ENCODE measurements at places on chromosomes 3 and 15.

GRCh38 chr3:14434498-14435151 lies 32.2 kb downstream of the SLC6A6 start:
- H3K4me1 ChIP-seq, result peaks cover 36% of the 10 kb centered on the region
- no peak overlapping the region for H3K27ac ChIP-seq
- H3K36me3 ChIP-seq, result no peaks in the 10 kb centered on the region
- H3K27me3 ChIP-seq, result no peaks in the 10 kb centered on the region
- no peak overlapping the region for H3K4me3 ChIP-seq
- DNase-seq, result no peak

DNA sequence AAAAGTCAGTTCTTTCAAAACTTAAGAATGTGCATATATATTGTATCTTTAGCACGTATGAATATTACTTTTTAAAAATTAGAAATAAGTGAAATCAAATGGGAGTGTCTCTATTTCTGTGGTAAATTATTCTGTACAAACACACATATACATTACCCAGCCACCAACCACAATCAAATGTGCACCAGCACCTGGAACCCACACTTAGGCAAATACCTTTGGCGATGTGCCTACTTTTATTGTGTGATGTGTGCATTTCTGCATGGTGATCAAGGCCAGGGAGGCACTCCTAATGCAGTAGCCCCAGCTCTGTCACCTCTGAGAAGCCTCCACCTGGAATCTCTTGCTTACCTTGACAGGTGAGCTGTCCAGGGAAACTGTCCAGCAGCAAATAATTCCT lies 76.9 kb downstream of the PIK3R4 start:
- H3K4me1 ChIP-seq, result no peaks in the 10 kb centered on the region
- H3K27ac ChIP-seq, result no peak overlapping the region
- H3K27me3 ChIP-seq, result no peaks in the 10 kb centered on the region
- H3K4me3 ChIP-seq, result no peak overlapping the region
- DNase-seq, result no peak

DNA sequence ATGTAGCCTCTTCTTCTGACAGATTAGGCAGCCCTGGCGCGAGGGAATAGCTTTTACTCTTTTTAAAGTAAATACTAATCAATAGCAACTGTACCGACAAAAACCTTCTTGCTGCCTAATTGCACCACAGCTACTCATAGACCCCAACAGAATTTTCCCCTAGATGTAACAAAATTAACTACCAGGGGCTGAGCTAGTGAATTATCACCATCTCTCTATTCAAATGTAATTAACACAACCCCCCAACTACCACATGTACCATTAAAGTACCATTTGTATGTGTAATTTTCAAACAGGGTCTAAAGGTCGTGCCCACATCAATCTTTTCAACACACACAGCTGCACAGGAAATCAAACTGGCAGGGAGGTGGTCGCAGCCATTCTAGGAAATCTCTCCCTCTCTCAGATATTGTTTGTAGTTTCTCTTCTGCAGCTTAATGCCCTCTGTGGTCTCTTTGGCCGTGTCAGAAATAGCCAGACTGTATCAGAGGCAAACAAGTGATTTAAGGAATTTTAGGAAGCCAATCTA lies 322.9 kb downstream of the RORA start:
- H3K27ac ChIP-seq, result no peak overlapping the region
- no peak for DNase-seq
- H3K36me3 ChIP-seq, result no peaks in the 10 kb centered on the region

GRCh38 chr3:193008654-193009053 lies 91.0 kb upstream of the MB21D2 start:
- H3K27me3 ChIP-seq, result no peaks in the 10 kb centered on the region
- DNase-seq, result no peak
- no peak overlapping the region for H3K27ac ChIP-seq
- no peaks in the 10 kb centered on the region for H3K4me1 ChIP-seq

DNA sequence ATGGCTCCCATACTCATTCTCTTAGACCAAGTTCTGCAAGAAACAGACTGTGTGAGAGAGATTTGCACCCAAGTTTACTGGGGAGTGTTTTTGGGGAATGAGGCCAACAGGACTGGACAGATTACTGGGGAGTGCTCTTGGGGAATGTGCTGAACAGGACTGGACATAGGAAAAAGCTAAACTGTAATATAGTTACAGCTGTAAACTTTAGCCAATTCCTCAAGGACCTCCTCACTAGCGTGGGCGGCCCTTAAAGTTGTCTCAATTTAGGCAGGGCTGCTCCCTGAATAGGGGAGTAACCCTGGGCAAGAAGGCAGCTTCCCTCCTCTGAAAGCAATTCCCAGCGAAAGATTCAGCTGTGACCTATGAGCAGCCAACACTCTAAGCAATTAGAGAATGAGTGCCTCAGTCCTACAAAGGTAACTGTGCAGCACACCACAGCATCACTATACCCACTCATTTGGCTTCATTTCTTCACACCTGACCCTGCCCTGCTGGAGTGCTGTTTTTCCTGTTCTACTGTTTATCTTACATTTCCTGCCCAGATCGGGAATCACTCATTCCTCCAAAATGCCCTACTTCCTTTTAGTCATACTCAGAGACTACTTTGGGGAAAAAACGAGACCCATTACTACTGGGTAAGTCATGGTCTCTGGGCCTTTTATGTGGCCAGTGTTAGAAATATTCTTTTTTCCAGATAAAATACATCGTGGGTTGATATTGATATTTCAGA lies 41.3 kb upstream of the TRIM42 start:
- no peaks in the 10 kb centered on the region for H3K4me1 ChIP-seq
- no peaks in the 10 kb centered on the region for H3K36me3 ChIP-seq
- H3K27me3 ChIP-seq, result no peaks in the 10 kb centered on the region
- H3K4me3 ChIP-seq, result no peak overlapping the region

DNA sequence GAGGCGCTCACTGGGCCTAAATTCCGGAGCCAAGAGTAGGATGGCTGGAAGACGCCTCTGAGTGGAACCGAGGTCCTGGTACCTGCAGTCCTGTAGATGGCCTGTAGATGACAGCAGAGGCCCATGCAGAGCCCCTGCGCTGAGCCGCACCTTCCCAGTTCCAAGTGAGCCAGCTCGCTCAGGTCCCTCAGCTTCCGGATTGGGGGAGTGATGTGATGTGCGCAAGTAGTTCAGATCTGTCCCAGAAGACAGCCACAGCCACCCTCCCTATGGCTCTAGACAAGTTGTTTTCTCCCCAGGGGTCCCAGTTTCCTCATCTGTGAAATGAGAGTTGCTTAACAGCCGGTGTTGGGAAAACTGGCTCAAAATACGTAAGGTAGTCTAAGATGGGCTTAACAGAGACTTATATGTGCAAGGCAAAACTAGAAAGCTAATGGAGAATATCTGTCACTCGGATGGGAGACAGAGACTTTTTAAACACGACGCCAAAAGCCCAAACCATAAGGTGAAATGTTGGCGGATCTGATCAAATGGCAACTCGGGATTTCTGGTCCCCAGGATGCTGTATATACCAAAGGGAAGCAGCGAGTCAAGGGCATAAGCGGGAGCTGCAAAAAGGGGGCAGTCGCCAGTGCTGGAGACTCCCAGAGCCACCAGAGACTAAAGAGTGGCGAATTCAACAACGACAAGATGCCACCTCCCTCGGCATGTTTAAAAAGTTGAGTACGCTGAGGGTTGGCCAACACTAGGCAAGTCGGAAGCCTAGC lies 765 bp upstream of the MAPKAPK3 start:
- no peaks in the 10 kb centered on the region for H3K36me3 ChIP-seq
- H3K27me3 ChIP-seq, result no peaks in the 10 kb centered on the region
- peak; percentile 85 for DNase-seq
- H3K27ac ChIP-seq, result peak overlapping the region; percentile 49

DNA sequence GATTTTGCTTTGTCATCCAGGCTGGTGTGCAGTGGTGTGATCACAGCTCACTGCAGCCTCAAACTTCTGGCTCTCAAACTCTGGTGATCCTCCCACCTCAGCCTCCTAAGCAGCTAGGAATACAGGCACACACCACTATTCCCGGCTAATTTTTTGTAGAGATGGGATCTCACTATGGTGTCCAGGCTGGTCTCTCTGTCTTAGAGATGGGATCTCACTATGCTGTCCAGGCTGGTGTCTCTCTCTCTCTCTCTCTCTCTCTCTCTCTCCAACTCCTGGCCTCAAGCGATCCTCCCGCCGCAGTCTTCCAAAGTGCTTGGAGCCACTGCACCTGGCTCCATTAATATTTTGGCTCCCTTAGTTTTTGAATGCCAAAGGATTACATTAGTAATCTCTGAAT lies 17.7 kb downstream of the USF3 start:
- H3K27me3 ChIP-seq, result no peaks in the 10 kb centered on the region
- no peak overlapping the region for H3K27ac ChIP-seq
- H3K4me1 ChIP-seq, result no peaks in the 10 kb centered on the region
- H3K36me3 ChIP-seq, result peaks cover 32% of the 10 kb centered on the region
- DNase-seq, result no peak
- no peak overlapping the region for H3K4me3 ChIP-seq

DNA sequence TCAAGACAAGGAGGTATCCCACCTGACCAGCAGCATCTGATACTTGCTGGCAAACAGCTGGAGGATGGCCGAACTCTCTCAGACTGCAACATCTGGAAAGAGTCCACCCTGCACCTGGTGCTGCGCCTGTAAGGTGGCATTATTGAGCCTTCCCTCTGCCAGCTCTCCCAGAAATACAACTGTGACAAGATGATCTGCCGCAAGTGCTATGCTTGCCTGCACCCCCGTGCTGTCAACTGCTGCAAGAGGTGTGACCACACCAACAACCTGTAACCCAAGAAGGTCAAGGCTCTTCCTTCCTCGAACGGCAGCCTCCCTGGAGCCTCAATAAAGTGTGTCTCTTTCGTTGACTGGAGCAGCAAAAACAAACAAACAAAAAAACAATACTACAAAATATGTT lies 2.2 kb upstream of the SLC4A7 start:
- H3K27ac ChIP-seq, result no peak overlapping the region
- no peaks in the 10 kb centered on the region for H3K4me1 ChIP-seq
- H3K27me3 ChIP-seq, result no peaks in the 10 kb centered on the region
- peaks cover 5% of the 10 kb centered on the region for H3K36me3 ChIP-seq

- DNase-seq, result no peak
- H3K36me3 ChIP-seq, result no peaks in the 10 kb centered on the region
- peaks cover 99% of the 10 kb centered on the region for H3K27me3 ChIP-seq
- no peak overlapping the region for H3K27ac ChIP-seq
These were observed 900 bp upstream of the EOMES start for GRCh38 chr3:27723001-27723445.

GRCh38 chr3:59839810-59840515 lies 790.1 kb upstream of the CFAP20DC start:
- H3K27ac ChIP-seq, result no peak overlapping the region
- no peak for DNase-seq
- no peaks in the 10 kb centered on the region for H3K4me1 ChIP-seq
- H3K4me3 ChIP-seq, result no peak overlapping the region
- H3K36me3 ChIP-seq, result no peaks in the 10 kb centered on the region

- H3K27ac ChIP-seq, result no peak overlapping the region
- H3K4me1 ChIP-seq, result peaks cover 21% of the 10 kb centered on the region
These were observed 49.5 kb upstream of the SLC9A9 start for GRCh38 chr3:143897576-143898295.

GRCh38 chr3:125511420-125512118 lies 8.4 kb downstream of the SNX4 start:
- no peaks in the 10 kb centered on the region for H3K27me3 ChIP-seq
- H3K36me3 ChIP-seq, result peaks cover 78% of the 10 kb centered on the region
- H3K27ac ChIP-seq, result no peak overlapping the region
- H3K4me3 ChIP-seq, result no peak overlapping the region

GRCh38 chr3:16550676-16551341 lies 37.3 kb upstream of the RFTN1 start:
- H3K36me3 ChIP-seq, result no peaks in the 10 kb centered on the region
- no peak overlapping the region for H3K27ac ChIP-seq
- peaks cover 5% of the 10 kb centered on the region for H3K4me1 ChIP-seq
- peak; percentile 76 for DNase-seq
- no peak overlapping the region for H3K4me3 ChIP-seq

- no peaks in the 10 kb centered on the region for H3K36me3 ChIP-seq
- no peaks in the 10 kb centered on the region for H3K27me3 ChIP-seq
- no peak overlapping the region for H3K27ac ChIP-seq
- no peak for DNase-seq
- H3K4me3 ChIP-seq, result no peak overlapping the region
These were observed 22.5 kb downstream of the MYZAP start for GRCh38 chr15:57614241-57614640.

DNA sequence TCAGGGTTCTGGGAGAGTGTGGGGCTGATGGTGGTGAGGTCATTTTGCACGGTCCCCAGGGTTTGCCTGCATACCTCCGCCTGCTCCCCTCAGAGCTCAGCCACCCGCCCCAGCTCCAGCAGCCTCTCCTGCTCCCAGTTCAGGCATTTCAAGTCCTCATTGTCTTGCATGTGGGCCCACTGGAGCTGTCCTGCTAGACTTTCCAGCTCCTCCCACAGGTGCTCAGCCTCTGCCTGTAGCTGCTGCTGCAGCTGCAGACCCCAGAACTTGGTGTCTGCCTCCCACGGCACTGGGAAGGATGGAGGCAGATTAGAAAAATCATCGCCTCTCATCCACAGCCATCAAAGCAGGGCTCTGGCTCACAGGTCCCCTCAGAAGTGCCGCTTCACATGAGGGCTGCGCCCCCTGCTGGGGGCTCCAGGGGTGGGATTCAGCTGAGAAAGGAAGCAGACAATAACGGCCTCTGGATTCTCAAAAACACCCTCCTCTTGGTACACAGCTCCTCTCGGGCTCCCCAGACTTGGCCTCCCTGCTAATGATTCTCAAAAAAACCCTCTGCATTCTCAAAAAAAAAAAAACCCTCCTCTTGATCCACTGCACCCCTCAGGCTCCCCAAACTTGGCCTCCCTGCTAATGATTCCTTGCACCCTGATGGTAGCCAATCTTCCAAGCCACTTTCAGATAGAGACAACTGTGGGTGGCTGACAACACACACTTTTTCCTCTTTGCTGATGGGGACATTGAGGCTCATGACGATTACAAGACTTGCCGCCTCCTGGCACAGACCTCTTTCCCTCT lies 89.3 kb upstream of the C2CD4B start:
- no peak overlapping the region for H3K27ac ChIP-seq
- no peaks in the 10 kb centered on the region for H3K4me1 ChIP-seq
- no peaks in the 10 kb centered on the region for H3K27me3 ChIP-seq
- no peaks in the 10 kb centered on the region for H3K36me3 ChIP-seq
- DNase-seq, result peak; percentile 55

- no peaks in the 10 kb centered on the region for H3K27me3 ChIP-seq
- peaks cover 12% of the 10 kb centered on the region for H3K4me1 ChIP-seq
- DNase-seq, result no peak
- H3K36me3 ChIP-seq, result no peaks in the 10 kb centered on the region
- H3K27ac ChIP-seq, result no peak overlapping the region
These were observed 346.6 kb downstream of the MFSD1 start for GRCh38 chr3:159148466-159148865.

- no peaks in the 10 kb centered on the region for H3K27me3 ChIP-seq
- H3K4me1 ChIP-seq, result peaks cover 2% of the 10 kb centered on the region
- H3K27ac ChIP-seq, result no peak overlapping the region
- no peak overlapping the region for H3K4me3 ChIP-seq
These were observed 117.6 kb upstream of the SKOR1 start for GRCh38 chr15:67707520-67708283.

GRCh38 chr3:191263365-191263764 lies 64.3 kb downstream of the OSTN start:
- H3K27ac ChIP-seq, result no peak overlapping the region
- H3K4me3 ChIP-seq, result no peak overlapping the region
- H3K36me3 ChIP-seq, result no peaks in the 10 kb centered on the region
- H3K4me1 ChIP-seq, result no peaks in the 10 kb centered on the region
- H3K27me3 ChIP-seq, result no peaks in the 10 kb centered on the region
- no peak for DNase-seq
